ENCODE measurements at places on chromosomes 7 and 10. TPM values are rescaled to one million over a fixed set of nuclear protein-coding genes. Genes with fewer than 3 reads are reported as not detected.
A peak's percentile ranks its signal among the peaks of the same experiment; 100 is the strongest.

The FANK1 gene
- 2.5 TPM for total RNA-seq

The LRMDA gene
- total RNA-seq = 6.3 TPM

The PRKCQ gene
- 1.4 TPM for total RNA-seq

The C10orf105 gene
- total RNA-seq = not detected

The KBTBD2 gene
- total RNA-seq = 35.9 TPM

The ACSM6 gene
- total RNA-seq = not detected

The THSD7A gene
- 26.7 TPM for total RNA-seq

- no peaks in the 10 kb centered on the region for H3K36me3 ChIP-seq
- no peaks in the 10 kb centered on the region for H3K4me1 ChIP-seq
- DNase-seq = no peak
- no peak overlapping the region for H3K4me3 ChIP-seq
- H3K27me3 ChIP-seq = no peaks in the 10 kb centered on the region
These were observed 73.3 kb upstream of the GSDME start for GRCh38 chr7:24830440-24831050.

GRCh38 chr7:714251-714671 lies 12.2 kb upstream of the DNAAF5 start:
- no peak overlapping the region for H3K27ac ChIP-seq
- DNase-seq = no peak
- H3K27me3 ChIP-seq = no peaks in the 10 kb centered on the region
- H3K4me1 ChIP-seq = no peaks in the 10 kb centered on the region

GRCh38 chr7:26507108-26507987 lies 215.7 kb downstream of the SNX10 start:
- H3K27me3 ChIP-seq = no peaks in the 10 kb centered on the region
- H3K4me1 ChIP-seq = no peaks in the 10 kb centered on the region
- H3K36me3 ChIP-seq = no peaks in the 10 kb centered on the region
- DNase-seq = no peak
- H3K27ac ChIP-seq = no peak overlapping the region
- H3K4me3 ChIP-seq = no peak overlapping the region

GRCh38 chr7:31416381-31416870 lies 75.9 kb upstream of the NEUROD6 start:
- H3K4me3 ChIP-seq = no peak overlapping the region
- no peak overlapping the region for H3K27ac ChIP-seq
- H3K27me3 ChIP-seq = no peaks in the 10 kb centered on the region

- H3K27me3 ChIP-seq = no peaks in the 10 kb centered on the region
- H3K27ac ChIP-seq = no peak overlapping the region
- no peaks in the 10 kb centered on the region for H3K36me3 ChIP-seq
- no peaks in the 10 kb centered on the region for H3K4me1 ChIP-seq
- DNase-seq = no peak
These were observed 25.1 kb downstream of the NRCAM start for GRCh38 chr7:108431099-108431498.

- H3K4me1 ChIP-seq = no peaks in the 10 kb centered on the region
- DNase-seq = no peak
- no peaks in the 10 kb centered on the region for H3K27me3 ChIP-seq
- no peak overlapping the region for H3K4me3 ChIP-seq
- no peaks in the 10 kb centered on the region for H3K36me3 ChIP-seq
These were observed 63.0 kb downstream of the CUL1 start for GRCh38 chr7:148761499-148762278.

DNA sequence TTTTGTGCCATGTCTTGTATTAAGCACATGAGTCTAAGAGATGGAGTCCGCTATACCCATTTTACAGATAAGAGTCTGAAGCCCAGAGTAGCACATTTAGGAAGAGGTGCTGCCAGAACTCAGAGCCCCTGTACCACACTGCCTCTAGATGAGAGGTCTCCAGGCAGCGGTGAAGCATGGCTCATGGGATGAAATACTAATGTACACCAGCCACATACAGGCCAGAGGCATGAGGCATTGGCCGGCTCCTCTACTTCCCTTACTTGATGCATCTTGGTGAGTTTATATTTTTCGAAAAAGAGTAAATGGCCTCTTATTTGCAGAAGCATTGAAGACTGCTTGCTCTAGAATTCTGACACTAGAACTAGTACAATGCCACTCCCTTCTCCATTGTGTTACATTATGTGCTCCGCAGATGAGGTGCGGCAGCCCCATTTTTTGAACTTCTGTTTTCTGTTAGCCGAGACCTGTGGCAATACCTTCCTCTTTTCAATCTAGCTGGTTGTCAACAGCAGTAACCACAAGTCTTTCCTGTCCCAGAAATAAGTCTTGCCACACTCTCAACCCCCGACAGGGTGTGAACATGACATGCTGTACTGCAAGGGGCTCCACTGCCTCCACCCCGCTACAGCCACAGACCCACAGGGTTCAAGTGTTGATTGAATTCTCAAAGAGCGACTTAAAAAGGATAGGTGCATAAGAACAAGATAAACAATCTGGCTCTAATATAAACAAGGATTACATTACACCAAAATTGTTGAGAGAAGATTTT lies 145.3 kb downstream of the CELF2 start:
- DNase-seq = peak; percentile 37
- H3K4me3 ChIP-seq = no peak overlapping the region
- H3K27ac ChIP-seq = no peak overlapping the region
- H3K36me3 ChIP-seq = no peaks in the 10 kb centered on the region

DNA sequence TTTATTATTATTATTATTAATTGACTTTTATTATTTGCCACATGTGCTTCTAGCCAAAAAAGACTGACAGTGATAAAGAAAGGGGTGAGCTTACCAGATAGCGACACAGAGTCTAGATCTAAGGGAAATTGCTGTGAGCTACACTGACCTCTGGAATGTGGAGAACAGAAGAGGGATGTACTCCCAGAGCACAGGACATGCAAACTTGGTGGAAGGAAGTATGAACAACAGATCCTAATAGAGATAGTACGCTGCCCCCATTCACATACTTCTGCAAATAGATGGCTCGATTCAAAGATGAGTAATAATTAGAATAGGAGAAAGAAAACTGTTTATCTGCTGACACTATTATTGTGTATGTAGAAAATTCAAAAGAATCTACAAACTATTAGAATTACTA lies 109.3 kb upstream of the HPS1 start:
- no peaks in the 10 kb centered on the region for H3K4me1 ChIP-seq
- H3K27ac ChIP-seq = no peak overlapping the region
- no peaks in the 10 kb centered on the region for H3K27me3 ChIP-seq
- H3K4me3 ChIP-seq = no peak overlapping the region
- no peaks in the 10 kb centered on the region for H3K36me3 ChIP-seq

- DNase-seq = no peak
- H3K4me1 ChIP-seq = no peaks in the 10 kb centered on the region
- H3K27ac ChIP-seq = no peak overlapping the region
- no peak overlapping the region for H3K4me3 ChIP-seq
- H3K36me3 ChIP-seq = no peaks in the 10 kb centered on the region
- no peaks in the 10 kb centered on the region for H3K27me3 ChIP-seq
These were observed 5.8 kb downstream of the ACSL5 start for GRCh38 chr10:112379635-112380296.

DNA sequence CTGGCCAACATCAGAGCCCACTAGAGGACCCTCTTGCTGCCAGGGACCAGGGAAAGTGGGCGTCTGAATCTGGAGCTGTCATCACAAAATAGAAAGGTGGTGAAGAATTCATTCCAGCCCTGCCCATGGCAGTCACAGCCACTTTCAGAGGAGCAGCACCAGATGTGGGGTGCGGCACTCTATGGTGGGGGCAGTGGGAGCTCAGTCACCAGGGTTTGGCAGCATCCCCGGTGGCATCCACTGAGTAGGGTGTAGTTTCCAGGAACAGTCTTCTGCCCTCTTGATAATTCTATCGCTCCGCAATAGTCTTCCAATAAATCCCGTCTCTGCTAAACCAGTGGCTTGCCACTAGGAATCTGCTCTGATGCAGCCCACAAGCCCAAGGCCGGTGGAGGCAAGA lies 108.5 kb upstream of the TCF7L2 start:
- H3K27me3 ChIP-seq = no peaks in the 10 kb centered on the region
- no peak for DNase-seq
- H3K4me1 ChIP-seq = no peaks in the 10 kb centered on the region
- H3K27ac ChIP-seq = no peak overlapping the region
- no peaks in the 10 kb centered on the region for H3K36me3 ChIP-seq

DNA sequence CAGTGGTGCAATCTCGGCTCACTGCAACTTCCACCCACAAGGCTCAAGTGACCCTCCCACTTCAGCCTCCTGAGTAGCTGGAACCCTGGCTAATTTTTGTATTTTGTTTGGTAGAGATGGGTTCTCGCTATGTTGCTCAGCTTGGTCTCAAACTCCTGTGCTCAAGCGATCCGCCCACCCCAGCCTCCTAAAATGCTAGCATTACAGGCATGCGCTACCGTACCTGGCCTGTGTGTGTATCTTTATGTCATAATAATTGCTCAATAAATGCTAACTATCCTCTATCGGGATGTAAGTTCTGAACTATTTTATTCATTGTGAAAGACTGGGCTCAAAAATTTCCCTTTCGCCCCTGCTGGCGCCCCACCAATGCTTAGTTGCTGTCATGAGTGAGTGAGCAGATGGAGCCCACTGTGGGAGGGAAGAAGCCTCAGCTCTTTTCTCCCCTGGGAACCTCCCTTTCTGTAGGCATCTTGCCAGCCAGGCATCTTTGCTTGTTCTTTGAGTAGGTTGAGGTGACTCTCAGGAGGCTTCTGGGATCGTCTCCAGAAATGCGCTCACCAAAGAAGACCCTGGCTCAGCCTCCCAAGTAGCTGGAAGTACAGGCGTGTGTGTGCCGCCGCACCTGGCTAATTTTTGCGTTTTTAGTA lies 38.3 kb downstream of the CAMK1D start:
- no peaks in the 10 kb centered on the region for H3K27me3 ChIP-seq
- no peak overlapping the region for H3K27ac ChIP-seq
- H3K4me1 ChIP-seq = no peaks in the 10 kb centered on the region
- H3K4me3 ChIP-seq = no peak overlapping the region
- DNase-seq = no peak

DNA sequence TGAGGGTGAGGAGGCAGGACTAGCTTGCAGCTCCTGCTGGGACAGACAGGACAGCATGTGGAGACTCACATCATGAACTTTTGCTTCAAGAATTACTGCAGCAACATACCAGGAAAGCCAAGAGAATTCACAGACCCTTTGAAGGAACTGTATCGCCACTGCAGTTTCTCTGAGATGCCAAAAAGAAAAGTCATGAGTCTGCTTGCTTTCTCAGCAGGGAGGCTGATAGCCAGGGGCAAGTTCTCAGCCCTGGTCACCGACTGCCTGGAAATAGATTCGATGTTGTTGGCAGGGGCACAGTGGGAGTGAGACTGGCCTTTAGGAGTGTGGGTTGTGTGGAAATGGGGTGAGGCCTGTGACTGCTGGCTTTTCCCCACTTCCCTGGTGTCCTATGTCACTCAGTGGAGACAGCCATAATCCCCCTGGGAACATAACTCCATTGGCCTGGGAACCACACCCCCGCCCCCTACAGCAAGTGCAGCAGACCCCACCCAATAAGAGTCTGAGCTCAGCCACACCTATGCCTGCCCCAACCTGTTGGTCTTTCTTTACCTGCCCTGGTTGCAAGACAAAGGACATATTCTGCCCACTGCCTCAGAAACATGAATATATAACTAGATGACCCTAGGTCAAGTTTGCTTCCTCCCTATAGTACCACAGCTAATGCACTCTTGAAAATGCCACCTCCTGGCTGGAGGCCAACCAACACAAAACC lies 1.6 kb upstream of the SAMD9 start:
- H3K27me3 ChIP-seq = no peaks in the 10 kb centered on the region
- H3K4me1 ChIP-seq = no peaks in the 10 kb centered on the region
- H3K27ac ChIP-seq = peak overlapping the region; percentile 90
- DNase-seq = no peak
- no peaks in the 10 kb centered on the region for H3K36me3 ChIP-seq
- no peak overlapping the region for H3K4me3 ChIP-seq

DNA sequence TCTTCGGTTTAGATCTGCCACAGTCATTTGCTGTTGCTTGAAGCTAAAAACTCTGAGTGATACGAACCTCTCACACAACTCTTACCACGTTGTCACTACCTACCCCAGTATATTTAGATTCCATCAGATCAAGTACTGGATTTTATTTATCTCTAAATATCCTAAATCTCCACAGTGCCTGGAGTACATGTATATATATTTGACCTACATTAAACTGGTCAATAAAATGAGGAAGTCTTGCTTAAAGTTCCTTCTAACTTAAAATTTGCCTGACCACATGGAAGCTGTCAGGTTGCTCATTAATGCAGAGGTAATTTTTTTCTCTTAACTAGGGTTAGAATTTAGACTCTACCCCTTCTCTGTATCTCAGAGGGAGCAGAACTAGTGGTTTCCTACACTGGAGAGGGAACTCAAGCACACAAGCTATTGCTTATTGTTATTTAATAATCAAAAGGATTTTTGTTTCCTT lies 3.1 kb upstream of the MACC1 start:
- no peaks in the 10 kb centered on the region for H3K36me3 ChIP-seq
- peak overlapping the region; percentile 29 for H3K27ac ChIP-seq
- no peaks in the 10 kb centered on the region for H3K4me1 ChIP-seq
- no peak overlapping the region for H3K4me3 ChIP-seq

- no peaks in the 10 kb centered on the region for H3K36me3 ChIP-seq
- no peaks in the 10 kb centered on the region for H3K27me3 ChIP-seq
- H3K4me3 ChIP-seq = no peak overlapping the region
- peak overlapping the region; percentile 81 for H3K27ac ChIP-seq
- DNase-seq = no peak
- peaks cover 16% of the 10 kb centered on the region for H3K4me1 ChIP-seq
These were observed 7.1 kb downstream of the CPA5 start for GRCh38 chr7:130351791-130352090.

GRCh38 chr7:121755818-121756552 lies 117.0 kb upstream of the PTPRZ1 start:
- H3K4me3 ChIP-seq = no peak overlapping the region
- no peak for DNase-seq
- H3K27me3 ChIP-seq = no peaks in the 10 kb centered on the region
- no peaks in the 10 kb centered on the region for H3K4me1 ChIP-seq

- H3K4me3 ChIP-seq = peak overlapping the region; percentile 62
- no peaks in the 10 kb centered on the region for H3K36me3 ChIP-seq
- H3K27ac ChIP-seq = peak overlapping the region; percentile 96
- no peak for DNase-seq
- H3K27me3 ChIP-seq = no peaks in the 10 kb centered on the region
These were observed 918 bp downstream of the PWWP2B start for GRCh38 chr10:132397671-132398565.

DNA sequence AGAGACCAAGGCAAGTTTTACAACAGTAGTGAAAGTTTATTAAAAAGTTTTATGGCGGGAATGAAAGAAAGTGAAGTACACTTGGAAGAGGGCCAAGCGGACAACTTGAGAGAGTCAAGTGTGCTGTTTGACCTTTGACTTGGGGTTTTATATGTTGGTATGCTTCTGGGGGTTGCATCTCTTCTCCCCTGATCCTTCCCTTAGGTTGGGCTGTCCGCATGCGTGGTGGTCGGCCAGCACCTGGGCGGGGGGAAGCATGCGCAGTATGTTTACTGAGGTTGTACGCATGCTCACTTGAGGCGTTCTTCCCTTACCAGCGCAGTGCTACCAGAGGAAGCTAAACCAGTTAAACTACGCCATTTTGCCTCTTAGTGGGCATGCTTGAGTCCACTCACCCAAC lies 31.9 kb downstream of the NUP42 start:
- no peaks in the 10 kb centered on the region for H3K27me3 ChIP-seq
- DNase-seq = no peak
- no peaks in the 10 kb centered on the region for H3K36me3 ChIP-seq
- no peak overlapping the region for H3K27ac ChIP-seq
- H3K4me1 ChIP-seq = no peaks in the 10 kb centered on the region
- H3K4me3 ChIP-seq = no peak overlapping the region

Measured in uterus (tissue), 4 donors.